ENCODE measurements at places on chromosomes 5 and 9. TPM values are rescaled to one million over a fixed set of nuclear protein-coding genes. Genes with fewer than 3 reads are reported as not detected.

- DNase-seq = no peak
These were observed 59.1 kb upstream of the TMEM252 start for GRCh38 chr9:68599826-68600225.

DNA sequence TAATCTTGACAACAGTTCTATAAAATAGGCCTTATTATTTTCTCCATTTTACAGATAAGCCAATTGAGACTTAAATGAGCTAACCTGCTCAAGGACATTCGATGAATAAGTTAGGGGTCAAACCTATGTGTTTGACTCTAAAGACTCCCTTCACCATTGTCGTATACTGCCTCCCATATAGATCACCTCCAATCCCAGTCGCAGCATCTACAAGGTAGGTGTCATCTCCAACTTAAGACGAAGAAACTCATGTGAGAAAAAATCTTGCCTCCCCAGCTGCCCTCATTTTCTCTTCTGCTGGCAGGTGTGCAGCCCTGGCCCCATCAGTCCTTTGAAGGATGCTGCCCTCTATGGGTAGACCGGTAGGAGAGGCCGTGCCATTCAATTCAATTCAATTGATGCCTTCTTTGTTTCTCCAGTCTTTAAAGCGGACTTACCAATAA is 75.2 kb upstream of the SMARCA2 start:
- DNase-seq = no peak

DNA sequence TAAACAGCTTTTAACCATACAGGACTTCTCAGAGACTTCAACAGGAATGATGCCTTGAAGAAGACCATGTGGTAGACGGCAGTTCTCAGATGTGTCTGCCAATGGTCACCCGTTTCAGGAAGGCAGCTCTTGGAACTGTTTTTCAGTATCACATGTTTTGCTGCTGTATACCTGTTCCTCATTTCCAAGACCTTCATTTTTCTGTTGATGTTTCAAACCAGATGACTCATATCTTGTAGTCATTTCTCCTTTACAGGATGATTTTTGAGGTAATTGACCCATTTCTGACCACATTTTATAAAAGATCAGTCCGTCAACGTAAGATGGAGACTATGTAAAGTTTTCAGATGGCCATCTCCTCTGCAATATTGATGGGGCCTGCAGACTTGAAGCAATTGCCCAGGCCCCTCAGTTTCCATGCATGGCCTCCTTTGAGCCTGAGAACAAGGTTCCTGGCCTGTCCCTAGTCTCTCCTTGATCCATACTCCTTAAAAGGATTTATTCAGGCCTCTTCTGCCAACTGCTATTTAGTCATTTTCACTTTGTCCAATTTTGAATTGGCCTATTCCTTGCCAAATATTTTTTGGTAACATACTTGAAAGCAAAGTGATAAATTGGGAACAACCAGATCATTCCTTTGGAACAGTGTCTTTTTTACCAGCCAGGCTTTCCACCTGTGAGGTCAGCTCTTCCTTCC is 128.6 kb downstream of the PDZD2 start:
- DNase-seq = no peak

- no peak for DNase-seq
These were observed 15.0 kb downstream of the PTAR1 start for GRCh38 chr9:69744688-69745380.

CCDC107 gene
- total RNA-seq = 15.5 TPM

- no peak for DNase-seq
These were observed 77.8 kb downstream of the BAAT start for GRCh38 chr9:101307051-101307450.

DNA sequence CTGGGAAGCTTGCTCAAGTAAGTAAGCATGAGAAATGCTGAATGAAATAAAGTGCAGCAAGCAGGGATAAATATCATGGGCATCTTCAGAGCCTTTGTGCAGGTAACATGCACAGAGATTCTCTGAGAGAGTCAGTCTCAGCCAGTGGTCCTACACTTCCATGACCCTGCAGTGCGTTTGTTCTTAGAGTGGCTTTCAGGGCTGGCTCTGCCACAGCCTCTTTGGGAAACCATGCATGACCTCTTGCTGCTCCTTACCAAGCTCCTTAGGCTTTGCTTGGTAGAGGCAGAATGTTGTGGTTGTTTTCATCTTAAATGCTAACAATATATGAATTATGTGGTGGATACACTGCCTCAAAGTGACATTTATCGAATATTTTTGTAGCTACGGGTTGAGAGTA is 5.4 kb downstream of the SYK start:
- no peak for DNase-seq

- DNase-seq = no peak
These were observed 479.9 kb downstream of the KDM4C start for GRCh38 chr9:7237473-7238246.

DNA sequence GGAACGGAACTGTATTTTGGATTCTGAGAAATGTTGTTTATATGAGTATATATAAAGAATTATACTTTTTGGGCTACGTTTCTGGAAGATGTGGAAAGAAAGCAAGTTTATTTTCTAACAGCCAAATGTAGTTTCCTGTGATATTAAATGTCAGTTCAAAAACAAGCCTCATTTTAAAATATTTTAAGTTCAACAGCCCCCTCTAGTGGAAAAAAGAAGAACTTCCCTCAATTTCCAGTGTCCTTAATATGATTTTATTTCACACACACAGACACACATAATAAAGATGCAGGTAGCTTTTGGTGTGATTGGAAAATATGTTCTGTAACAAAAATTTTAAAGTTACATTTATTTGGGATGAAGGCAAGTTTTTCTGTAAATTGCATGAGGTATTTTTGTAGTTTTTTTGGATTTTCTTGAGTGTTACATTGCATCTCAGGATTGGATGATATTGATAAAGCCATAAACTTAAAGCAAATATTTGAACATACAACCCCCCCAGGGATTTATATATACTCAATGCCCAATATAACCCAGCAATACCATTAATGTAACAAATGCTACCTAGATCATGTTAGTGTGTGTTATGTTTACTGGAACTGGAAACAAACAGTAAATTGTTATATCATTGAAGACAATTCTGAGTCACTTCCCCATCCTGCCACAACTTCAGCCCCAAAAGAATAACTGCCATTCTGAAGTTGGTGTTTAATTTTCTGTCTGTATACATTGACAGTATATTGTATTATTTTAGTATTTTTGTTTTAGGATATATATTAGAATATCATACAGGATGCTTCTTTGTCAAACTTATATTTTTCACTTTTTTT is 54.0 kb downstream of the CCDC171 start:
- no peak for DNase-seq

- DNase-seq = no peak
These were observed 8.8 kb downstream of the SPRY4 start for GRCh38 chr5:142316051-142316450.

TIMD4 gene
- 1.5 TPM for total RNA-seq

DNA sequence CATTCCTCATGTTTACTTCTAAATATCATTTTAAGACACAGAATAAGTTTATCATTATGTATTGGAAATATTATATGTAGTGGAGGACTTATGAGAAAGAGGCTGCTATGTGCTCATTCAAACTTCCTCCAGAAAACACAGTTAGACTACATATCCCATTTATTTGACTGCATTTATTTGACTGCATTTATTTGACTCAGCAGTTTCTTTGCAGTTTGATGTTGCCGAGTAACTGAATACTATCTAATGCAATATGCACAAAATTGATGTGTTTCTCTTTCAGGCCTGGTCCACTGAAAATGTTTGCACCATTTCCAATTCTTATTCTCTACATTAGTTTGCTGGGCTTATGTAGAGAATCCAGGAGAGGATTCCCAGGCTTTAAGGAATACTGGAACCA is 89.9 kb upstream of the FBN2 start:
- no peak for DNase-seq

DNA sequence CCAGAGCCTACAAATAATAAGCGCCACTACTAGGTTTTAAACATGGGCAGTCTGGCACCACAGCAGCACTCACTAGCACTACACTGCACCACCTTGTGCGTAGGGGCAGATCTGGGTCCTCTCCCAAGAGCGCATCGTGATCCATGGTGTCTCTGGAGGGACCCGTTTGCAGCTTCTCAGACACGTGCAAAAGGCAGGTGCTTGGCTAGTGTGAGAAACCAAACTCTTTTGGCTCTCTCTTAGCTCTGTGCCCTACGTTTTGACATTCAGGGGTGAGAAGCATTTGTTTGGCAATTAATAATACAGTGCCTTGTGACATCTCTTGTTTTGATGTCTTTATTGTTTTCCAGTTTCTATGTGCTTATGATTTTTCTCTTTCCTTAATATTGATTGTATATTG is 75.4 kb upstream of the EGFLAM start:
- DNase-seq = no peak

GRCh38 chr5:60185231-60186099 is 291.9 kb upstream of the PDE4D start:
- no peak for DNase-seq

DNA sequence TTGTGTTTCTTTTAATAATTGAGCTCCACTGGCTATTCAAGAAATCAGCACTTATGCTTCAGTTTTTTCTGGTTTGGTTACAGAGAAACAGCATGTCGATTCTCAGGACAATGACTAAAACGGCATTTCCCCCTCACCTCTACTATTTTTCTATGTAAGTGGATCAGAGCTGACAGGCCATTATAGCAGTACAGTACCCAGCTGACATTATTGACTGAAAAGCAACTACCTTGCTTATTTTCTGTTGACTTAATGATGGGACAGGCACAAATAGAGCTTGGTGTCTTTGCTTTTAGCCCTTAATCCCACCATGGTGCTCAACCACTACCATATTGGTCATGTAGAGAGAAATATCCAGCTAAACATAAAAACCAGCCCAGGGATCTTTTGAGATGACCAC is 35.4 kb upstream of the CCNG1 start:
- DNase-seq = no peak

DNA sequence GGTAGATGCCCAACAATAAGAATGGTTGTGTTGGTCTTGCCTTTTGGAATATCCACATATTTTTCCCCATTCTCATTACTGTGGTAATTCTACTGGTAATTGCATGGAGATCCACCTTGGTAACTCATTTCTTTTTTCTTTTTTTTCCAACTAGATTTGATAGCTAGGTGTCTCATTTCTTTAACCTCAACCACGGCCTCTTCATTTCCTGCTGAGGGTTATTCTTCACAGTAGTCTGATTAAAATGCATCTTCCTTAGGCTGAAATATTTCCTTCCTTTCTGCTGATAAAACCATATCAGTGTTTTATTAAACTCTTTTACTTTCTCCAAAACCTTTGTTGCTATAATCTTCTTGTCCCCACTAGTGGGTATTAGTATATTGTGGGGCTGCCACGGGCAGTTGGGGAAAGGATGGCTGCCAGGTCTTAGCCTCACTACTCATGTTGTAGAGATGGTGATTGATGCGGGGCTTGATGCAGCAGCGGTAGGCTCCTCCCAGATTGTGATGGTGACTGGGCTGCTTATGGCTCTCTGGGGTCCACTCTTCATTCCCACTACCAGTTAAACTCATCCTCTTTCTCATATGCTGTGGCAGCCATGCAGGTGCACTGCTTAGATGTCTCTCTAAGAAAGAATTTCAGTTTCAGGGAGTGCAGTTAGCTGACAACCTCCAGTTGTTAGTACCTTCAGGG is 35.9 kb downstream of the KIF2A start:
- no peak for DNase-seq

C5orf46 gene
- not detected for total RNA-seq

GRCh38 chr5:51227963-51228470 is 155.2 kb upstream of the ISL1 start:
- DNase-seq = no peak

- no peak for DNase-seq
These were observed 230.7 kb downstream of the COMMD10 start for GRCh38 chr5:116315531-116315930.

GRCh38 chr9:94909250-94909894 is 182.9 kb downstream of the AOPEP start:
- no peak for DNase-seq

LMX1B gene
- not detected for total RNA-seq

MCTP1 gene
- total RNA-seq = 94.6 TPM

ROPN1L gene
- 4.3 TPM for total RNA-seq

ANGPTL2 gene
- 5.3 TPM for total RNA-seq

TLX3 gene
- total RNA-seq = not detected

MARCOL gene
- total RNA-seq = not detected

- no peak for DNase-seq
These were observed 7.3 kb downstream of the UBTD2 start for GRCh38 chr5:172276214-172276613.

DNA sequence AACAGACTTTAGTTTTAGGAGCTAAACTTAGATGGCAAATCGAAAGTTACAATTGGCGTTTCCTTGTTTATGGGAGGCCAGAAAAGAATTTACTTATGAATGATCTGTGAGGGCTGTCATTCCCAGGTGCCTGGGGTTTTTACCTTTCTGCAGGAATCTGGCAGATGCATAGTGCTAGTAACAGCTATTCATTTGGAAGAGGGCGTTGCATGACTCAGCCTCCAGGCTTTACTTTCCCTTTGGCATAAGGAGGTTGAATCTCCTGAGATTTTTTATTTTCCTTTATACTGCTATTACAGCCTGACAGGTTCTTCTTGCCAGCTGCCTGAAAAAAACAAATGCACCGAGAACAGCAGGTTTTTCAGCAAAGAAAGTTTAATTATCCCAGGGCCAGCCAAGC is 30.0 kb downstream of the CARD6 start:
- DNase-seq = no peak

- no peak for DNase-seq
These were observed 148.7 kb upstream of the ERCC6L2 start for GRCh38 chr9:95726756-95727155.

CHSY3 gene
- 6.5 TPM for total RNA-seq

GRCh38 chr9:87070336-87070735 is 123.0 kb upstream of the GAS1 start:
- DNase-seq = no peak

GRCh38 chr9:23621924-23622323 is 204.1 kb downstream of the ELAVL2 start:
- DNase-seq = no peak

- peak; percentile 77 for DNase-seq
These were observed 1.1 kb downstream of the CTNNAL1 start for GRCh38 chr9:109012009-109012875.

DNA sequence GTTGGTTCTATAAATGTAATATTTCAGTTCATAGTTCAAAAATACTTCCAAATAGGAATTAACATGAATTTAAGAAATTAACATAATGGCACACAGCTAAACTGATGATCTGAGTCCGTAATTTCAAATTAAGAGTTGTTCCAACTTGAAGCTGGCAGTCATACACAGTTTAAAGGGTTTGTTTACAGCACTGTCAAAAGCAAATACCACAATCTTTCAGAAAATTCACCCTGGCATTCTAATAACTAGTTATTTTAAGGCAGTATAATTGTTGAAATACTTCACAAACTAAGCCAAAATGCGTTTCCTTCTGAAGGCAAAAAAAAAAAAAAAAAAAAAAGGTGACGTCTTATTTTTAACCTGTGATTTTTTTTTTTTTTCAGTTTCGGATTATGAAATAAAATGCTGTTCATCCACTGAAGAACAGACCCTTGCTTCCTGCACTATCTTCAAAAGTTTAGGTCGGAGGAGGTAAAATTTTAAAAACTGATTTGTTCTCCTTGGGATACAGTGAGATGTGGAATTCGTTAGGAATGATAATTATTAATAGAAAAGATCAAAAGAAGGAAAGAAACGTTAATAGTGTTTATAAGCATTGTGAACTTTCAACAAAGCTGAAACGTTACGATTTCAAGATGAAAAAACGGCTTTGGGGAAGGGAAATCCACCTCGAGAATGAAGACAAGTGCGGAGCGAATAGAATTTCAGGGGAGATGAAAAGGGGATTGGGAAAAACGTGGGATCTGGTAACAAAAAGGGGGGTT is 850 bp downstream of the IL6ST start:
- DNase-seq = no peak

GRCh38 chr5:173321886-173322285 is 6.3 kb downstream of the STC2 start:
- DNase-seq = no peak

- DNase-seq = no peak
These were observed 43.9 kb upstream of the TEX48 start for GRCh38 chr9:114725930-114726329.

CDC20B gene
- total RNA-seq = not detected

Measured in dorsolateral prefrontal cortex (tissue), 122 donors.